T-helper 2 cell treated with Interferon-gamma antibody and Interleukin-4, amounts not matched to agents 5 μg/mL and 100 μg/mL, for 36 hours (primary cell): ENCODE measurements at places on chromosomes 1 and 21.

GRCh38 chr1:204128464-204128963, 23.3 kb downstream of the ETNK2 start:
- no peak for DNase-seq

DNA sequence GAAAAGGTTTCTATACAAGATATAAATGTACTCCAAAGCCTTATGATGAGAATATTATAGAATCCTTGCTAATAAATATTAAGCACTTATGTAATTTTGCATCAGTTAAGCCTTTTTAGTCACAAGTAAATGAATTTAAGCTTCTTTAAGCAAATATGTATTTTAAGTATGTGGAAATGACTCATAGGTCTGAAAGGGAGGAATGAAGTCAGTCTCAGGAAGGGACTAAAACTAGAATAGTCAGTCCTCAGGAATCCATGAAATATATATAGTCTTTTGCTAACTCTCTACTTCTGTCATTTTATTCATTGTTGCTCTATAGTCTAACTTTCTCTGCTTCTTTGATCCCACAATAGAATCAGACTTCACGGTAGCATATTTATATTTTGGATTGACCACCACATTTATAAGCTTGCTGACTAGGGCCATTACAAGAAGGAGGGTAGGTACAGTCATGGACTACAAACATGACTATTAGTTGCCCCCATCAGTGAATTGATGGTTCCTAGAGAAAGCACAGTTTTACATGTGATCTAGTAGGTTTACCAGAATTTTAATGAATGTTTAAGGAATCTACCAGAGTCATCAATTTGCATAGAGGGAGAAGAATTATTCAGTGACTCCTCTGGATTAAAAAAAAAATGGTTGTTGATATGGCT, 20.2 kb upstream of the RABGGTB start:
- DNase-seq: no peak

- DNase-seq: no peak
These were observed 44.8 kb downstream of the DPYD start for GRCh38 chr1:97875996-97876395.

- no peak for DNase-seq
These were observed 341.7 kb downstream of the PCP4 start for GRCh38 chr21:40208948-40209345.

DNA sequence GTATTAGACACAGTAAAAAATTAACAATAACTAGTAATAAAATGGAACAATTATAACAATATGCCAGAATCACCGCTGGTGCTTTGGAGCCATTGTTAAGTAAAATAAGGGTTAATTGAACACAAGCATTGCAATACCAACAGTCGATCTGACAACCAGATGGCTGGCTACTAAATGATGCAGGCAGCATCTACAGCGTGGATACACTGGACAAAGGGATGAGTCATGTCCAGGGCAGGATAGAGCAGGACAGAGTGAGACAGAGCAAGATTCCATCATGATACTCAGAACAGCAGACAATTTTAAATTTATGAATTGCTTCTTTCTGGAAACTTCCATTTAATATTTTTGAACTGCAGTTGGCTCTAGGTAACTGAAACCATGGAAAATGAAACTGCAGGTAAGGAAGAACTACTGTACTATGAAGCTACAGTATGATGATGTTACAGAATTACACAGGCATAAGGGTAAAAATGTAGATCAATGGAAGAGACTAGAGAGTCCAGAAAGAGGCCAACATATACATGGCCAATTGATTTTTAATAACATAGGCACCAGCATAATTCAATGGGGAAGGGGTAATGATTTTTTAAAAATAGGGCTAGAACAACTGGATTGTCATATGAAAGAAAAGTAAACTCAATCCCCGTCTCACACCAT, 168.7 kb downstream of the RRAGC start:
- DNase-seq: no peak

DNA sequence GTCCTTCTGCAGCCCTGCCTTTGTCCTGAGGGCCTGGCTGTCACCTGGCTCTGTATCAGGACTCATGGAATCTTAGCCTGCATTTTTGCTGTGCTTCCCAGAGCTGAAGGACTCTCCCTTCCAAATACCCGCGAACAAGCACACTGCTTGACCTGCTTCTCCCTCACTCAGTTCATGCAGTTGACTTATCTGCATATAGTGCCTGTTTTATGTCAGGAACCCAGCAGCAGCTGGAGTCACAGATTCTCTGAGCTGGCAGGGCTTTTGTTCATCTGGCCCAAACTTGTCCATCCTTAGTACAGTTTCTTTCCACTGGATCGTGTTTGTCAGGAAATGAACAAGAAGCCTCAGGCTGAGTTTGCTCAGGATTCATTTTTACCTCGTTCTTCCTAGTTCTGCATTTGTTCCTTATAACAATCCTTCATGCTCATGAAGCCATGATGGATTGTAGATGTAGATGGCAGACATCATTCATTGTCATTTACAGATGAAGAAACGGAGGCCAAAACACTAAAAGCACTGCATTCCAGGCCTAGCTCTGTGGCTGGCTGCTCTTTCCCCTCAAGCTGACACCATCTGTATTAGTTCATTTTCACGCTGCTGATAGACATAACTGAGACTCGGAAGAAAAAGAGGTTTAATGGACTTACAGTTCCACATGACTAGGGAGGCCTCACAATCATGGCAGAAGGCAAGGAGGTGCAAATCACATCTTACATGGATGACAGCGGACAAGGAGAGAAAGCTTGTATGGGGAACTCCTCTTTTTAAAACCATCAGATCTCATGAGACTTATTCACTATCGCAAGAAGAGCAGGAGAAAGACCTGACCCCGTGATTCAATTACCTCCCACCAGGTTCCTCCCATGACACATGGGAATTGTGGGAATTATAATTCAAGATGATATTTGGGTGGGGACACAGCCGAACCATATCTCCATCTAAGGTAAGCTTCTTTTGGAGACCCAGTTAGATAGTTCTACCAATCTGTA, 150.9 kb downstream of the HIVEP3 start:
- no peak for DNase-seq
